Left hindlimb (tissue), 1 donor: ENCODE measurements at places on chromosomes 12 and 14.

GRCh38 chr14:24665440-24665991 lies 31.5 kb upstream of the GZMB start:
- DNase-seq: no peak

- no peak for DNase-seq
Observed at GRCh38 chr12:56894698-56895368, 39.4 kb downstream of the SDR9C7 start.

DNA sequence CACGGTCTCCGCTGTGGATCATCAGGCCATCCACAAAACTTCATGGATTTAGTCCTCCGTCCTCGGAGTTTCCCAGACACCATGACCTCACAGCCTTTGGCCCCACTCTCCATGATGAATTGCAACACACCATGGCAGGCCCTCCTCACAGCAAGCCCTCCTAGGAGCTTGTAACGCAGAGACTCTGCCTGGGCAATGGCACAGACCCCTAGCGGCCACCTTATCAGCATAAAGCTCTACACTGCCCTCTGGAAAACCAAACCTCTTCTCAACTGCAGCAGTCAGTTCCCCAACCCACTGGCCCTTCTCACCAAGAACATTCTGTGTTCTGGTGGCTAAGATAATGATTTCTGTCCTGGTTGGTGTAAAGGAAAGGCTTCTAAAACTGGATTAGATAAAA lies 238.4 kb upstream of the USP15 start:
- DNase-seq: no peak

GRCh38 chr12:40735551-40736230 lies 43.5 kb downstream of the CNTN1 start:
- no peak for DNase-seq

GRCh38 chr12:93894391-93895088 lies 217.4 kb downstream of the CRADD start:
- peak; percentile 92 for DNase-seq

- DNase-seq: no peak
Observed at GRCh38 chr12:5965950-5966383, 20.9 kb upstream of the ANO2 start.

DNA sequence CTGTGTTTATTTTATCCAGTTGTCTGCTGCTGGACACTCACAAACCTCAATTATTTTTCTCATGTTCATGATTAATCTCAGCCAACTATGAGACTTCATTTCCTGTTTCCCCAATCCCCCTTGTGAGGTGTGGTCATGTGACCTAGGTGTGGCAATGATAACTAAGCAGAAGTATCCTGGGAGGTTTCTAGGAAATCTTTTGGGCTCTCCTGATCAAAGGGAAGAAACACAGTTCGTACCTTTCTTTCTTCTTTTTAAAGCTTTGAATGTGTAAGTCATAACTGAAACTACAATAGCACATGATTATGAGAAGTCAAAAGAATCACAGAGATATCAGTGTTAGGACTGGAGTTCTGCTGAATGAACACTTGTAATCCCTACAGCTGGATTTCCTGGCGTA lies 34.4 kb upstream of the MANSC4 start:
- DNase-seq: no peak

GRCh38 chr12:24075650-24076049 lies 126.2 kb upstream of the SOX5 start:
- DNase-seq: no peak

GRCh38 chr14:20413744-20414082 lies 412 bp upstream of the TEP1 start:
- no peak for DNase-seq

- no peak for DNase-seq
Observed at GRCh38 chr12:80769553-80770140, 52.9 kb downstream of the MYF5 start.
